Endothelial cell of umbilical vein (primary cell): ENCODE measurements at places on chromosomes 12 and 14. TPM values are rescaled to one million over a fixed set of nuclear protein-coding genes. Genes with fewer than 3 reads are reported as not detected.

KLHL33 gene
- 0.07 TPM in 1 of 2 replicates, not detected in the other for total RNA-seq

CLBA1 gene
- 5.3 and 5.6 TPM in 2 replicates for total RNA-seq

GPR162 gene
- 8.1 and 13.7 TPM in 2 replicates for total RNA-seq

EEF1AKMT3 gene
- 6.6 and 8.8 TPM in 2 replicates for total RNA-seq

PLEKHD1 gene
- not detected in 2 replicates for total RNA-seq

KRT74 gene
- not detected in 2 replicates for total RNA-seq

CCDC175 gene
- not detected in 2 replicates for total RNA-seq

HCAR1 gene
- total RNA-seq, result not detected in 2 replicates

PAPLN gene
- 3.1 and 6.4 TPM in 2 replicates for total RNA-seq

LRRC9 gene
- total RNA-seq, result not detected in 2 replicates

MUCL1 gene
- total RNA-seq, result not detected in 2 replicates

TMTC1 gene
- 5.1 and 5.4 TPM in 2 replicates for total RNA-seq

FBXL14 gene
- total RNA-seq, result 10.2 and 11.3 TPM in 2 replicates

FAIM2 gene
- total RNA-seq, result 0.12 TPM in 1 of 2 replicates, not detected in the other

SPX gene
- total RNA-seq, result not detected in 2 replicates

SENP1 gene
- 20.5 and 21.3 TPM in 2 replicates for total RNA-seq

GOLT1B gene
- total RNA-seq, result 50.5 and 59.4 TPM in 2 replicates

CLEC6A gene
- total RNA-seq, result not detected in 2 replicates

WNT1 gene
- total RNA-seq, result not detected in 2 replicates

KCNH5 gene
- not detected in 2 replicates for total RNA-seq

EXOC3L4 gene
- total RNA-seq, result not detected in 2 replicates

GALNT9 gene
- total RNA-seq, result 0.73 TPM in 1 of 2 replicates, not detected in the other

PLBD1 gene
- 0.14 TPM in 1 of 2 replicates, not detected in the other for total RNA-seq

TROAP gene
- total RNA-seq, result 62.4 and 68.6 TPM in 2 replicates

PPP1R1A gene
- total RNA-seq, result not detected in 2 replicates

MDM1 gene
- total RNA-seq, result 12.5 and 14.4 TPM in 2 replicates

SMARCD1 gene
- total RNA-seq, result 86.6 and 101 TPM in 2 replicates

CBLN3 gene
- 5.0 and 8.6 TPM in 2 replicates for total RNA-seq

KCNC2 gene
- not detected in 2 replicates for total RNA-seq

LGMN gene
- total RNA-seq, result 56.7 and 62.6 TPM in 2 replicates

DDN gene
- 0.22 and 0.42 TPM in 2 replicates for total RNA-seq

KRT3 gene
- not detected in 2 replicates for total RNA-seq

PCED1B gene
- total RNA-seq, result 1.5 and 2.6 TPM in 2 replicates

ACIN1 gene
- 220 and 240 TPM in 2 replicates for total RNA-seq

GDF3 gene
- total RNA-seq, result 4.1 and 5.0 TPM in 2 replicates

PITPNM2 gene
- total RNA-seq, result 15.9 and 21.4 TPM in 2 replicates

RTL1 gene
- not detected in 2 replicates for total RNA-seq

TAS2R31 gene
- total RNA-seq, result 3.2 and 4.3 TPM in 2 replicates

LEMD3 gene
- 24.2 and 29.0 TPM in 2 replicates for total RNA-seq

TOMM20L gene
- not detected in 2 replicates for total RNA-seq

SPRING1 gene
- total RNA-seq, result 40.4 and 50.0 TPM in 2 replicates

KIF26A gene
- 9.5 and 10.7 TPM in 2 replicates for total RNA-seq

HOXC4 gene
- 0.58 TPM in 1 of 2 replicates, not detected in the other for total RNA-seq

C14orf39 gene
- total RNA-seq, result not detected in 2 replicates

PIWIL1 gene
- total RNA-seq, result not detected in 2 replicates

SLC41A2 gene
- total RNA-seq, result 7.5 and 8.0 TPM in 2 replicates

TEX52 gene
- not detected in 2 replicates for total RNA-seq

TESPA1 gene
- total RNA-seq, result not detected in 2 replicates

GLT1D1 gene
- total RNA-seq, result not detected in 2 replicates

FOXN4 gene
- total RNA-seq, result not detected in 2 replicates
